ENCODE measurements at places on chromosomes 1 and 21. TPM values are rescaled to one million over a fixed set of nuclear protein-coding genes. Genes with fewer than 3 reads are reported as not detected.
A peak's percentile ranks its signal among the peaks of the same experiment; 100 is the strongest.

The ZC3H12A gene
- total RNA-seq, result 4.3 TPM

DNA sequence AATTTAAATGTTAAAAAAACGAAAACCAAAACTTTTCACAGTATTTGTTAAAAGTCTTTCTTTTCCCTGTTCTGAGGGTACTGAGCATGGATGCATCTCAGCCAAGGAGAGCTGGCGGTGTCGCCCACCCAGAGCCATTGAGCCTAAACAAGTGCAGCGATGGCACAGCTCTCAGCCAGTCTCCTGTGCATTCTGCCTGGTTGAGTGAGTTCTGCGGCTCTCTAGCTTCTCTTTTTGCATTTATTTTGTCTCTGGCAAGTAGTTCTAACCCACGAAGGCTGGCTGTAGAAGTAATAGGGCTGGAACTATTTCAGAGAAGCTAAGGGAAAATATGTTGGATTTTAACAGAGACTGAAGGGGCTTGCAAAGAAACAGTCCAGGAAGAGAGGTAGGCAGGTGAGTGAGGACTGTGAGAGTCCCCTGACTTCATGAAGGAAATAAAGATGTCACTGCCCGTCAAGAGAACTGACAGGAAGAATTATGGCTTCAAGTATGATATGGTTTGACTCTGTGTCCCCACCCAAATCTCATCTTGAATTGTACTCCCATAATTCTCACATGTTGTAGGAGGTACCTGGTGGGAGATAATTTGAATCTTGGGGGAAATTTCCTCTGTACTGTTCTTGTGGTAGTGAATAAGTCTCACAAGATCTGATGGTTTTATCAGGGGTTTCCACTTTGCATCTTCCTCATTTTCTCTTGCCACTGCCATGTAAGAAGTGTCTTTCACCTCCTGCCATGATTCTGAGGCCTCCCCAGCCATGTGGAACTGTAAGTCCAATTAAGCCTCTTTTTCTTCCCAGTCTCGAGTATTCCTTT lies 35.7 kb upstream of the LIN9 start:
- DNase-seq, result no peak

DNA sequence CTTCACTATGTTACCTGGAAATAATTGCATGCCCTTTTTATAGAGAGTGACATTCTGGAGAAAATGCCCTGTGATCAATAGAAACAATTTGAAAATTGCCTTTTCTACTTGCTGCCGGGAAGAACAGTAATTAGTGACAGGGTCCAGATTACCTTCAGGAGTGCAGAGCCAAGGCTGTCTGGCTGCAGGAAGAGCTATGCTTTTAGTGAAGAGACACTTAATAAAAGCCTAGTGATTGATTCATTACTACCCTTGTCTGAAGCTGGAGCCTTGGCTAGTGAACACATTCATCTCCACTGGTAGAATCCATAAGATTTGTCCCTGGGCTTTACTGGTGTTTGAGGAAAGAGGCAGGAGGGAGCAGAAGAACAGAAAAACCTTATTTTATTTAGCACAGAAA lies 12.9 kb upstream of the DNASE2B start:
- no peak for DNase-seq

DNA sequence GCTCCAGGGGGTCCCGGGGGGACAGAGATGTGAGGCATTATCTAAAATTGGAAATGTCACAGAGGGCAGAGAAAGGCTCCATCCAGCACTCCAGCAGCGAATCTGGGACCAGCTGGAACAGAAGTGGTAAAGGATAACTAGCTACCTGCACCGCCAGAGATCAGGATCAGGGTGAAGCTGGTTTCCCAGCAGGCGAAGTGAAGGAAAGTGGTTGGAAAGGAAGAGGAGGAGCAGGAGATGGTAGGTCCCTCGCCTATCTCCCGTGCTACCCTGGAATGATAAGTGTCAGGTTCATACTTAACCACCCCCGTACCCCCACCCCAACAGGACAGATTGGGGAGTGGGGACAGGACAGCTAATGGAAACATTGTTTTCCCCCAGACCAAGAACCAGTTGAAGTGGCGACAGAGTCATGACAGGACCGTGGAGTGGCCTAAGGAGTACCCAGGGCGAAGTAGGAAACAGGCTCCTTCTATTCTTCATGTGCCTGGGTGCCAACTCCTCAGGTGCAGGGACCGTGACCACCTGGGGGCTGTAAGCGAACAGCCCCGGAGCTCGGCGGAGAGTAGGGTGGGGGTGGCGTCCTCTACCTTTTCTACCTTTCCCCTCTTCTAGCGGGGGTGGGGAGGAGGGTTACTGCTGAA lies 717 bp downstream of the B4GALT3 start:
- DNase-seq, result no peak

- no peak for DNase-seq
These were observed 55.0 kb upstream of the ATP2B4 start for GRCh38 chr1:203571661-203572060.

GRCh38 chr1:44594871-44595735 lies 79.2 kb downstream of the TMEM53 start:
- peak; percentile 89 for DNase-seq

The FCRL5 gene
- total RNA-seq, result 0.17 TPM

DNA sequence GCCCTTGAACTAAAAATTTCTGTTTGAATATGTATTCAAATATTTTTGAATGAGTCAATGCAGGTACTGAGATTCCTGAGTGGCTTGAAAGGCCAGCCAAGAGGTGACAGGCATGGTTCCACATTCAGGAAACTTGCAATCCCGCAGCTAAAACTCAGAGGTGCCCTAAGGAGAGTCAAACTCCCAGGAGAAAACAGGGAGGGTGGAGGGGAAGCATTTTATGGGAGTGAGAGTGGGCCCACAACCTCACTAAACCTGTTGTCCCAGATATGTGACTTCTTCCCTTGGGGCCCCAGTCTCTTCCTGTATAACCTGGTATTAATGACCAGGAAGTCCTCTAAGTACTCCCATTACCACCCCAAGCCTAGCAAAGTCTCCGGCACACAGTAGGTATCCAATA lies 189.6 kb downstream of the PLPP3 start:
- no peak for DNase-seq

The SLFNL1 gene
- 0.37 TPM for total RNA-seq

The OLIG2 gene
- total RNA-seq, result not detected

- DNase-seq, result no peak
These were observed 29.3 kb downstream of the IER5 start for GRCh38 chr1:181117648-181118449.

The RIPPLY3 gene
- not detected for total RNA-seq

DNA sequence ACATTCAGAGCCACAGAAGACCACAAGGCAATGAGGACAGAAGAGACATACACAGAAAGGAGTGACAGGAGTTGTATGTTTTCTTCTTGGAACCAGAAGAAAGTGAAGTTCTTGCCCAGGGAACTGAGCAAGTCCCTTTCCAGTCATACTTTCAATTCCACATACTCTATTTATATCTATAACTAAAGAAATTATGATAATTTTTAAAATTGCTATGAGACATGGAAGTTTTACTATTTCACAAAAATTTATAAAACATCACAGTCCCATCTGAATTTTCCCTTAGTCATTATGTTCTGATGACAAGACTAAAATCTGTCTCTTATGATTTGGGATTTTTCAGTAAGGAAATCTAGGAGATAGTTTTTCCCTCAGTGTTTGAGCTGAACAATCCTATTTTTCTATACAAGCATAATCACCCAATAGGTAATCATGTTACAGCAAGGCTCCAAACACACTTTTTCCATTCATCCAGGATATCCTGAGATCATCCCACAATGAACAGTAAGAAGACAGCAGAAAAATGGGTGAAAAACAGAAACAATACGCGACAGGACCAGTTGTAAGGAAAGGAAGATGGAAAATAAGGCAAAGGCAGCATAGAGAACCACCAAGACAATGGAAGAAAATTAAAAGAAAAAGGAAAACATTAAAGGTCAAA lies 154.6 kb downstream of the VAV3 start:
- no peak for DNase-seq

- DNase-seq, result no peak
These were observed 43.4 kb downstream of the INKA2 start for GRCh38 chr1:111695801-111696200.

- peak; percentile 60 for DNase-seq
These were observed 54.1 kb downstream of the TOMM20 start for GRCh38 chr1:235074523-235075047.

The S100A3 gene
- total RNA-seq, result 0.79 TPM

The COL24A1 gene
- 0.82 TPM for total RNA-seq

GRCh38 chr1:153849487-153850185 lies 73.1 kb downstream of the GATAD2B start:
- DNase-seq, result no peak

The AK4 gene
- 163 TPM for total RNA-seq

The TTC22 gene
- 0.17 TPM for total RNA-seq

DNA sequence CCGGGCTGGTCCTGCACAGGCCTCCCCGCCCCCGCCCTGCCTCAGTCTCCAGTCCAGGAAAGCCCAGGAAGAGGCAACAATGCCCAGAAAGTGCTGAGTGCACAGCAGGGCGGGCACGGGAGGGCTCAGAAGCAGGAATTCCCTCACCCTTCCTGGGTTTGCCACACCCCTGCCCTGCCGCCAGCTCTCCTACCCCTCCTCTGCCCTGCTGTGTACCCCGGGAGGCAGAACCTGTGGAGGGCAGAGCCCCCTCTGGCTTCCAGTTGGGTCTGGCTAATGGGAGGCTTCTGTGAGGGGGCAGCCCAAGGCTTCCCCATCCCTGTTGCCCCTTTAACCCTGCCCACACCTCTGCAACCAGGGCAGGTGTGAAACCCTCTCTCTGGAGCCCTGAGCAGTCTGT lies 47.5 kb upstream of the CSF3R start:
- no peak for DNase-seq

- no peak for DNase-seq
These were observed 6.0 kb downstream of the S100B start for GRCh38 chr21:46598581-46599572.

GRCh38 chr1:231581859-231582258 lies 44.7 kb upstream of the DISC1 start:
- DNase-seq, result no peak

DNA sequence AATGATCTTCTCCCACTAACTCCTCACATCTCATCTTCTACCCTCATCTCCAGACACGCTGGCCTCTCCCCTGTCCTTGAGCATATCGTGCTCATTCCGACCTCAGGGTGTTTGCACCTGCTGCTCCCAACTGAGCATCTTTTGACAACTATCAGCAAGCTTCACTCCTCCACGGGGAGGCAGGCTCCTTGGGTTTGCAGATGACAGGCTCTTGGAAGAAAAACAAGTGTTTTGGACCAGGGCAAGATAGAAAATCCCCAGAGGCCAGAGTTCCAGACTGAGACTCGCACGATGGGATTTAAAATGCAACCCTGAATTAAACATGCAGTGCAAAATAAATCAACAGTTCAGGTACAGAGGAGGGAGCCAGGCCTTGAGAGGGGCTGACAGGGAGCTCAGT lies 246.7 kb downstream of the PTPRU start:
- DNase-seq, result no peak

DNA sequence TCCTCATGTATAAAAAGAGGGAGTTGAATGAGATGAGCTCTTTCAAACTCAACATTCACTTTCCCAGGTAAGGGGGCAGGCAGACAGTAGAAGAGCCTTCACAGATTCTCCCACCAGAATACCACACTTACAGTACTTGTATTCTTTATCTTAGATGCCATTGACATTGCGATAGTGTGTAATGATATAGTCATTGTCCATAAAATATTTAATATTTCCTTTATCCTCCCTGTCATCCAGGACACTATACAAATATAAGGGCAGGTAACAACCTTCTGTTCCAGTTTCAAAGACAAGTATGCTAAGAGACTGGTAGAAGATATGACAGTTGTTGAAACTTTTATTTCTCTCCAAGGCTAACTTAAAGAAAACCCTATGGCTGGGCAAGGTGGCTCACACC lies 56.5 kb upstream of the MTF2 start:
- no peak for DNase-seq

GRCh38 chr1:59568158-59568935 lies 246.4 kb upstream of the HOOK1 start:
- no peak for DNase-seq

DNA sequence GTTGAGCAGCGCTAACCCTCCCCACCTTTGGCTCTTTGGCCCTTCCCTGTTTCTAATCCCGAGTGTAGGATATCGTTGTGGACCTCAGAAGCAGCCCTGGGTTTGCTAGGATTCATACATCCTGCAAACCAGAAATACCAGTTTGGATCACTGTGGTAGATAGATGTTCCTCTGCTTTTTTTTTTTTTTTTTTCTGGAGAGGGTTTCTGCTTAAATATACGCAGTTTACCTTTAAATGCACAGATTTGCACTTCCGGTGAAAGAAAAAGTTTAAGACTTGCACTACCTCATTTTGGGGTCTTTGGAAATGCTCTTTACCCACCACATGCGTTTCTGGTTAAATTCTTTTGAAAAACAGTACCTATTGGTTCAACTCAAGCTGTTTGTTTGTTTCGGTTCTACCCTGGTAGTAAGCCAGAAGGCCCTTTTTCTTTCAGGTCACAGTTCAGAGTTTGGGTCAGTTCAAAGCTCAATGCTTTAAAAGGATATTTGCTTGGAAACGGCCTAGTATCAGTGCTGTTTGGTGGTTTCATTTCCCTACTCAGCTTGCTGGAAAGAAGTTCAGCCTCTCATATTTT lies 908 bp downstream of the DDI2 start:
- no peak for DNase-seq

The CR1 gene
- 2.2 TPM for total RNA-seq

DNA sequence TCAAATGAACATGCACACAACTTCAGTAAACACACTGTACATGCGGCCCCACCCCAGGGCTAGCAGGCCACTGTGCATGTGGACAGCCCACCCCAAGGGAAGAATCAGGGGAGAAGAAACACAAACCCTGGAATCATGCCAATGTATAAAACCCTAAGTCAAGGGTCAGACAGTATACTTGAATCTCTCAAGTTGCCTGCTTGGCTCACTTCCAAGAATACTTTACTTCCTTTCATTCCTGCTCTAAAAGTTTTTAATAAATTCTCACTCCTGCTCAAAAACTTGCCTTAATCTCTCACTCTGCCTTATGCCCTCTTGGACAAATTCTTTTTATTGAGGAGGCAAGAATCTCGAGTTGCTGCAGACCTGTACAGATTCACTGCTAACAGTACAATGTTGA lies 231.2 kb upstream of the CACYBP start:
- DNase-seq, result no peak

DNA sequence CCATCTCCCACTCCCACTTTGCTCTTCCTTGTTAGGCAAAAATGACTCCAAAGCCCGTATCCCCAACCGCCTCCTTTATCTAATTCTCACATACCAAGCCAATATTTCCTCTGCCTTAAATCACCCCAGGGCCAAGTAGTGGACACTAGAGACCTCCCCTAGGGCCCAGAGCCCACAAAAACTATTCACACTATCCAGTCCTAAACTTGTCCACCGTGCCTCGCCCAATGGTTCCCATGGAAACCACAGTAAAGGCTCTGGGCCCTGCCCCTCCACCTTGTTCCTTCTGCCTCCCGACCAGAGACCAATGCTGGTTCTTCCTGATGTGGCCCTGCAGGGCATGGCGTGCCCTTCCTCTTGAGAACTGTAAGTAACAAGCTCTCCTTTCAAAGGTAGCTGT lies 11.8 kb downstream of the CFAP107 start:
- DNase-seq, result no peak

DNA sequence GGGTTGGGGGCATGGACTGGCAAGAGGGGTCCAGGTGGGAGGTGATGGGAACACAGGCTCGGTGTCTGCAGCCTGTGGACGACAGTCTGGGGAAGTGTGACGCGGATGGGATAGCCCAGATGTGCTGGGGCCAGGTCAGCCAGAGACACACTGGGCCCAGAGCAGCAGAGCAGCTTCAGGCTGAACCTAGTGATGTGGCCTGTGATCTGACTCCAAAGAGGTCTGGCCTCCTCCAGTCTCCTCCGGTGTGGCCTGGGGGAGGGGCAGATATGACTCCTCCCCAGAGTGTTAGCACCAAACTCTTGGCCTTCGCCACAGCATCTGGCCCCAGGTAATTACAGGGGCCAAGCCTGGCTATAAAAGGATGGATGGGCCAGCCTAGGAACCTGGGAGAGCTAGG lies 13.5 kb downstream of the EFNA3 start:
- no peak for DNase-seq
